ENCODE measurements at places on chromosomes 13 and 19.

GRCh38 chr13:107339209-107339608, 771.3 kb upstream of the ARGLU1 start:
- no peak for DNase-seq

- no peak for DNase-seq
Measured at GRCh38 chr19:4088975-4089374, 22.3 kb upstream of the ZBTB7A start.

GRCh38 chr19:16175954-16176353, 2.6 kb upstream of the CIB3 start:
- DNase-seq, result no peak

DNA sequence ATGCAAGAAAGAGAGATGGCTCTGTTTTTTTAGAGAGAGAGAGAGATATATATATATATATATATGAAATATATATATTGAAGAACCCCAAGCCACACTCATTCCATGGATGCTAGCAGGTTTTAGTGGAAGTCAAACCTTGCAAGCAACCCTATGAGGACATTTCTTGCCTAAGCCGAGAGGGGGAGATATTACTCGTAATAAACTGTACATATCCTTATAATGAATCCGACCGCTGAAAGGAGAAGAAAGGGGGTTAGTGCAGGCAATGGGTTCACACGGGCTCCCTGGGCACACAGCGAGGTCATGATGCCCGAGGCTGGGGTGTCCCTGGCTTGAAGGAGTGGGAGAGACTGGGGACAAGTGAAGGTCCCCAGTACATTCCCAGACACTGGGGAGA, 78.3 kb downstream of the IER2 start:
- DNase-seq, result no peak

DNA sequence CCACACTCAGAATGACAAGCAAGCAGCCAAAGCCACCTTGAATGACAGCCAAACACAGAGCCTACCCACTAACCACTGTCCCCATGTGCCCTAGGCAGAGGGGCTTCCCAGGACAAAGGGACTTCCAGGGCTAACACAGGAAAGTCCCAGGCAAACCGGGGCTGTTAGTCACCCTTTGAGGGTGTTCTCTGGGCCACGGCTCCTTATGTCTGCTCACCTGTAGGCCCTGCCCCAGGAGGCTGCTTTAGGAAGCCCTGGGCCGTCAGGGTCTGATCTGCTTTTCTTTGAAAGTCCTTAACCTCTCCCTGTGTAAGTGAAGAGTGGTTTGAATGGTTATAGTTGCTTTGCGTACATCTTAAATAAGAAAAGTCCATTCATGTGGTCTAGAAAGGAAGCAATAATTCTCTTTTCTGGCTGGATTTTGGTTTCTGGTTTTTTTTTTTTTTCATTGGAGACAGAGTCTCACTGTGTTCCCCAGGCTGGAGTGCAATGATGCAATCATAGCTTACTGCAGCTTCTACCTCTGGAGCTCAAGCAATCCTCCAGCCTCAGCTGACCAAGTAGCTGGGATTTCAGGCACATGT, 161.4 kb downstream of the EFNB2 start:
- DNase-seq, result no peak

DNA sequence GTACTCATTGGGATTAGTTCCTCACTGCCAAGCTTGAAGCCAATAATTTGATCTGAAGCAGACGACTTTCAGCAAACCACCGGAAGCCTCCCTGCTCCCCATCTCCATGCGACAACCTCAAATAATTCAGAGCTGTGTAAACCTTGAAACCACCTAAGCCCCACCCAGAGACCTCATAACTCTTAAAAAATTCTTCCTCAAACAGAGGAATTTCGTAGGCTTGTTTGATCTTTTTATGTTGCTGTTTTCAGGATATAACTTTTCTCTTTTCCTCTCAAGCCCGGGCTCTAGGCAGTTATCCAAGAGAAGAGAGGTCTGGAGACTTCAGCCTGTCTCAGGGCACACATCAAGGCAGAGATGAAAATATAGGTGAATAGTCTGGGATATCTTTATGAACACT, 311.6 kb downstream of the KCNRG start:
- peak; percentile 35 for DNase-seq
